ENCODE measurements at places on chromosomes 3 and 15.
A peak's percentile ranks its signal among the peaks of the same experiment; 100 is the strongest.

DNA sequence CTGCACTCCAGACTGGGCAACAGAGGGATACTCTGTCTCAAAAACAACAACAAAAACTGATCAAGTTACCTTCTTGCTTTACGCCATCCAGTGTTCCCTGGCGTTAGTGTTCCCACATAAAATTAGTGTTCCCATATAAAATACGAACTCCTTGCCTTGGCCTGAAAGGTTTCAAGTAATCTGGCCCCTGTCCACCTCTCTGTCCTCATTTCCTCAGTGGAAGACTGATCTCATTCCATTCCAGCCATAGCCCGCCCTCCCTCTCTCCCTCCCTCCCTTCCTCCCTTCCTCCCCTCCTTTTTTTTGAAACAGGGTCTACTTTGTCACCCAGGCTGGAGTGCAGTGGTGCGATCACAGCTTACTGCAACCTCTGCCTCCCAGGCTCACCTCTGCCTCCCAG, 2.8 kb upstream of the CAND2 start:
- no peak for DNase-seq

DNA sequence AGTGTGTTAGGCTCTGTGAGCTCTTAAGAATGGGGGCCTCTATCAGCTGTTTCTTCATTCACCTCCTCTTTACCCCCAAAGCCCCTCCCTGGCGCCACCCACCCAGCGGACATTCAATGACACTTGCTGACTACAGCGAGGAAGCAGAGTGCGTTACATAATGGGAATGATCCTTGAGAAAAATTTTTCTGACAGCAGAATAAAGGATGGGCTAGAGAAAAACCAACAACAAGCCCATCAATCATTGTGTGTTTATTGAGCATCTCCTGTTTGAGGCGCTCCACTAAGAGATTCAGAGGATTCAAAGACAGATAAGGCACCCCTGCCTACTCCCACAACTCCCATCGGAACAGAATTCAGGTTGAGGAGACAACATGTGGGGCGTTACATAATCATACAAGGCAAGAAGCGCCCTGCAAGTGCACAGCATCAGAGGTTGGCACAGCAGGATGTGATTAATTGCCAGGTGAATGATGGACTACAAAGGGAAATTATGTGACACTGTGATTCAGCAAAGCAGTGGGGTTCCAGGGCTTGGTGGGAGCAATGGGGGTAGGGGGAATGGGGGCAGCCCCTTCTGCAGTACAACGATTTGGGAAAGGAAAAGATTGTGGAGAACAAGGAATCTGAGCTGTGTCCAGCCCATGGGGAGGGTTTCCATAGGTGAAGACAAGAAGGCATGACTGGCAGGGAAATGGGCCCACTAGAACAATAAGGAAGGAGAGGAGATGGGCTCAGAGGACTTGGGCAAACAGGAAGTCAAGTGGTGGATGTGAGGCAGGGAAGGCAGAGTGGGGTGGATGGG, 141.3 kb upstream of the ATP2B2 start:
- DNase-seq: no peak

DNA sequence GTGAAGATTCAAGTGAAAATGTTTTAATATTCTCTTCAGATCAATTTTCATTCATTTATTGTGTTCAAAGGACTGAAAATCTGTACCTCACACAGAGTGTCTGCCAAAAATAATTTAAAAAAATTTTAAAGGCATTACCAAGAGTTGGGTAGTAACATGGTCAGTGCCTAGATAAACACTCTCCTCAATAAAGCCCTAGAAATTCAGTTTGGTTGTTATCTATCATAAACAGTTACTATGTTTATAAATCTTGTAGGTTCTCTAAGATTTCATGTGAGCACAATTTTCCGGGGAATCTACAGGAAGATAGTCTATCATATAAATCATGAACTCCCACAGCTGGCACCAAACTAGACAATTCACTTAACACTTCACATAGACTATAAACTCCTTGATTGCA, 128.6 kb downstream of the GSK3B start:
- DNase-seq: no peak

- DNase-seq: no peak
These were observed 850.0 kb downstream of the EPHA3 start for GRCh38 chr3:89957451-89957850.

DNA sequence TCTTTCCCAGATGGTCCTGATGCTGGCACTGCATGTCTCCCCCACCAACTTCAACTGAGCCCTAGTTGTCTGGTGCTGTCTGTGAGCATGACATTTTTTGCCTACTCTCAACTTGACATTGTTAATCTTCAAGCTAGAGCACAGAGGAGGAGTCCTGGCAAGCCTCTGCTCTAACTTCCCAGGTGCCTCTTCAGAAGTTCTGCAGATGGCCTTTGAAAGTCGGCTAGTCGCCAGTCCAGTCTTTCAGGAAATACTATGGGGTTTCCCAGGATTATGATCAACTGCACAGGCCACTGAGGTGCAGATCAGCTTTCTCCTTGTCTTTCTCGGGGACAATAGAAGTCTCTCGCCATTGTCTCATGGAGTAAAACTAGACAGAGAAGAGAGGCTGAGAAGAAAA, 86.7 kb downstream of the ST8SIA2 start:
- no peak for DNase-seq

- no peak for DNase-seq
These were observed 1216.9 kb upstream of the GBE1 start for GRCh38 chr3:82978368-82978767.

DNA sequence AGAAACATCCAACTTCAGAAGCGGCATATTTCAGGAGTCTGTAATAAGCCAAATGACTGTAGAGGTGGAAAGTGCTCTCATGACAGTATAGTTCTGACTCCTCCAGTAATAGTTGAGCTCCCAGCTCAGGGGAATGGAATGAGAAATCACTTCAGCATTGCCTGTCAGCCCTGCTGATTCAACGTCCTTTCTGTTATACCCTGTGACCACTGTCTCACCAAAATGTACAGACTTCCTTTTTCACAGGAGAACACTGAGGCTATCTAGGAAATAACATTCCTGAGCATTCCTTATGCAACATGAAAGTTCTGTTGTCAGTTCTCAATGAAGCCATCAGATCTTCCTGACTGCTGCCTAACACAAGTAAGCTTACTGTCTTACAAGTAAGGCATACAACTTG, 284.5 kb upstream of the MME start:
- peak; percentile 91 for DNase-seq

GRCh38 chr3:190340071-190340470, 17.8 kb upstream of the CLDN1 start:
- no peak for DNase-seq

DNA sequence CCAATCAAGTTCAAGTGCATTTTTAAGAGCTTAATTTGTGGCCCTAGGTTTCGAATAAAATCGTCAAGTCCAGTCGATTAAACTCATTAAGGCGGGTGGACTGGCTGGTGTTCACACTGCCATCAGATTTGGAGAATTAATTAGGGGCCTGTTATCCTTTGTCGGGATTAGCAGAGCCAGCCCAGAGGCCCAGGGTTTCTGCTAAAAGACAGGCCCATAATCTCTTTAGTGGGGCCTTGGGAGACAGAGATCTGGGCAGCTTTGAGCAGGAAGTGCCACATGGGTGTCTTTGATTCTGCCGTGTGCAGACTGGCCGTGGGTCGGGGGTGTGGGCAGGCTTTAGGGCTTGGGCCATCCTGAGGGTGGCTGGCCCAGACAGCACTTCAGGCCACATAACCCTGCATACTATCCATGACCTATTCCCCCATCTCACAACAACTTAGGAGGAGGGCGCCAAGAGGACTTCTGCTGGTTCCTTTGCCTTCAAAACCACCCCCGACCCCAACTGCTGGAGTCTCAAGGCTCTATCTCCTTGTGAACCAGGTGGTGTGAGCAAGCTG, 94.7 kb downstream of the PLXNA1 start:
- DNase-seq: no peak

DNA sequence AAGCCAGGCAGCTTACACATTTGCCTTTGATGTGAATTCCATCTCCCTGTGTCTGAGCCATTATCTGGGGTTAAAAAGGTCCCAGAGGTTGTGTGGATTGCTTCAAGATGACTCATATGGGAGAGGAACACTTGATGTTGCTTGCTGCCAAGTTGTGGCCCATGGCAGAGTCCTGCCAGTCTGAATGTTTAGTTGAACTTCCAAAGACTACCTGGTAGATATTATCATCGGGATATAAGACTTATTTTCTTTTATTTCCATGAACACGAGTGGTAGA, 85.6 kb downstream of the TJP1 start:
- DNase-seq: peak; percentile 32

- no peak for DNase-seq
These were observed 596.3 kb downstream of the ZIC1 start for GRCh38 chr3:148005456-148005855.

DNA sequence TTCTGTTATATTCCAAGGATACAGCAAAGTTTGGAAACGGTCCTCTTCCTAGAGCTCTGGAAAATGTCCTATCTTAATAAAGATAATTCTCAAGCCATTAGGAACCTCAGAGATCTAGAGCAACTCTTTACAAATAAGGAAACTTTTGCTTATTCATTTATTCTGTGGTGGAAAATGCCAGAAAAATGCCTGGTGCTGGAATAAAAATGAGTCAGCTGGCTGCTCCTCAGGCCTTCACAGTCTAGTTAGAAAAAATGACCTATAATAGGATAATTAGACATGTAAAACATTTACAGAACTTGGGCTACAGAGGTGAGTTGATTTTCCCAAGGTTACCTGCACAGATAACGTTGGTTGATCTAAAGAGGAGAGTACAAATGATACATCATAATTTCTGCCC, 372.5 kb downstream of the NLGN1 start:
- DNase-seq: no peak

DNA sequence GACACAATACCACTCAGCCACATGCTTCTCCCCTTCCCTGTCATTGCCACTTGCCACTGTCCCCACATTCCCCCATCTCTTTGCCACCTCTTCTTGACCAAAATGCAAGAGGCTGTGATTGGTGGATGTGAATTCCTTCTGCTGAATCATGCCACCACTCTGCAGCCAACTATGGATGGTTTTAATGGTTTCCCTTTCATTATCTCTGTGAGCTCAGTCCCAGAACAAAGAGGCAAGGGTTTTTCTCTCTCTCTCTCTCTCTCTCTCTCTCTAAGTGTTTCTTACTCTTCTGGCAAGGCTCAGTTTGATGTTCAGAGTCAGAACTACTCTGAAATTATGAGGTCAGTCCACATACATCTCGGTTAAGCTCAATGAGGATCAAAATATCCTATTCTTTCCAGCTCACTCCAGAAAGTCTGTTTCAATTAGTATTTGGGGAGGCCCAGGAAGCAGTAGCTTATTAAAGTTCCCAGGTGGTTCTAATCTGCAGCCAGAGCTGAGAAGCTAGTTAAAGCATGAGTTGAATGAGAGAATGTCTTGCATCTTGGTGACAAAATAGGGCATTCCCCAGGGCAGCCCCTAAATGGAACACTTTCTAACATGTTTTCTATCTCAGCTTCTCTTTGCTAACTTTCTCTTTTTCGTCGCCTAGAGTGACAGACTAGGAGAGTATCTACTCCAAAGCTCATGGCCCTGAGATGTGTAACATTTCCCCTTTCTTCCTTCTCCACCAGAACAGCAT, 8.5 kb upstream of the ILDR1 start:
- DNase-seq: no peak

- DNase-seq: no peak
These were observed 34.1 kb downstream of the RAB7A start for GRCh38 chr3:128760042-128760441.

DNA sequence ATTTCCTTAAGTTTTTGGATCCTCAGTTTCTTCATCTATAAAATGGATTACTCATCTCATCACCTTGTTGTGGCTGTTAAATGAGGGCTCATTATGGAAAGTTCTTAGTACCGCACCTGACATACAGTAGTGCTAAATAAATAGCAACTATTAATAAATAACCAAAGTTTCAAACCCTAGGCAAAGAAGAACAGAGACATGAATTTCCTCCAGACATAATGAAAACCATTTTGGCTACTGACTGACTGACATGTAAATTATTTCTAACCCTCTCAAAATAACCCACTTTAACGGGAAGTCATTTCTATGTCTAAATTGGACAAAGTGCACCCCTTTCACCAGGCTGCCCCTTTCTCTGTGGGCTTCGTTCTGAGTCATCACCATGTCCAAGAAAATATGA, 17.4 kb upstream of the KLHL6 start:
- DNase-seq: no peak

- no peak for DNase-seq
These were observed 23.0 kb upstream of the EPHB1 start for GRCh38 chr3:134772011-134772410.

GRCh38 chr3:22496641-22497040, 706.5 kb upstream of the UBE2E2 start:
- no peak for DNase-seq

- DNase-seq: no peak
These were observed 59.4 kb upstream of the MEF2A start for GRCh38 chr15:99506399-99506798.

Data from GM04503 (cell line).